ENCODE measurements at places on chromosomes 11 and 22.

GRCh38 chr22:31577711-31578110 is 81.4 kb downstream of the SFI1 start:
- DNase-seq = no peak

GRCh38 chr11:122202951-122203456 is 87.0 kb upstream of the BLID start:
- peak; percentile 76 for DNase-seq

DNA sequence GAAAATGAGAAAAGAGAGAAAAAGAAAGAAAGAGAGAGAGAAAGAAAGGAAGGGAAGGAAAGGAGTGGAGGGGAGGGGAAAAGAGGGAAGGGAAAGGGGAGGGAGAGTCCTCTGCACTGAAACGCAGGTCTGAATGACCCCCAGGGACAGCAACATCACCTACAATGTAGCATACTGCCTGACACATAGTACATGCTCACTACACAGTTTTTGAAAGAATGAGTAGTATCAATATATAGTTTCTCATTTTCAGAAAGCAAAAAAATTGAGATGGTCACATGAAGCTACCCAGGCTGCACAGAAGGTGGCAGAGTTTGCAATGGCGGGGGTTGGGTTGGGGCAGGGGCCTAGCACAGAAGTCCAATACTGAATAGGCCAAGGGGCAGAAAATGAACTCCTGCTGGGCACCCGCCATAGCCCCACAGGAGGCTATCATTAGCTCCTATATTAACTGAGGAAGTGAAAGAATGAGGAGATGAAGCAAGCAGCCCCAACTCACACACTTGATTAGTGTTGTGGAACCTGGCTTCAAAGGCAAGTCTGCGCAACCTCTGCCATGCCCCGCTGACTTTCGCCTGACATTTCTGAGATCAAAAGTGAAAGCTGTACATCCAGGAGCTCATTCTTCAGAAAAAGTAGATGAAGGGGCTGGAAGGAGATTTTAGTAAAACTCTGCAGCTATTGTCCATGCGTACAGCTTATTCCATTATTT is 241.2 kb upstream of the SYN3 start:
- peak; percentile 29 for DNase-seq

GRCh38 chr11:844693-845644 is 2.3 kb downstream of the TSPAN4 start:
- no peak for DNase-seq

- DNase-seq = no peak
These were observed 40.9 kb upstream of the MUC5AC start for GRCh38 chr11:1116666-1117390.
